ENCODE measurements at places on chromosomes 12 and 14. TPM values are rescaled to one million over a fixed set of nuclear protein-coding genes. Genes with fewer than 3 reads are reported as not detected.
A peak's percentile ranks its signal among the peaks of the same experiment; 100 is the strongest.

GRCh38 chr14:95659293-95659989 lies 26.8 kb upstream of the TCL1B start:
- no peak for DNase-seq

DNA sequence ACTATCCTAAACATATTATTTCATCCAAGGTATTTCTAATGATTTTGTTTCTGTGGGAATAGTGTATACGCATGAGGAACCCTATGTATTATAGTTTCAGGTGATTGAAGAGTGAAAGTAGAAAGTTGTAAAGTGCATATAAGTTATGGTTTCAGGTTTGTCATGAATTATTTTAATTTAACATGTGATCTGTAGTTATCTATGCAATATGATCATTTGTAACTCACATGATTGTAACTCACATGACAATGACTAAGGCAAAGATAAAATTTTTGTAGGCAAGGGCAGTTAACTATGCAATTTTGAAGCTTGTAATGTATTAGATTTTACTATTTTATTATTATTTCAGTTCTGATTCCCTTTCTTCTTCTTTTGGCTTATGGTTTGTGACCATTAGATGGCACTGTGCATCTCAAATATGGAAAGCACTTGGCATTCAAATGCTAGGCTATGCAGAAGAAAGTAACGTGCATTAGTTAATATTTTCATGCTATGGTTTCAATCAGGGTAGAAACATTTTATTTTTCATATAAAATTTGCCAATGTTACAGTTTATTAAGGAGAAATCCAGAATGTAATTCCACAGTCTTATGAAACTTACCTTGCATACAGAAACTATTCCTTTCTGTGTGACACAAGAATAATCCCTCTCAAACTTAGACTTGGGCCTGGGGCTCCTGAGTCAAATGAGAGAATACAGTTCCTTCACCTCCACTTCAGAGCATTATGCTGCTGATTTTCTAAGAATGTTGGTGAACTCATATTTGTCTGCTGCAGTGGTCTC lies 15.8 kb upstream of the TMEM30B start:
- no peak for DNase-seq

- DNase-seq = peak; percentile 73
Measured at GRCh38 chr12:7219599-7220243, 30.2 kb downstream of the PEX5 start.

DNA sequence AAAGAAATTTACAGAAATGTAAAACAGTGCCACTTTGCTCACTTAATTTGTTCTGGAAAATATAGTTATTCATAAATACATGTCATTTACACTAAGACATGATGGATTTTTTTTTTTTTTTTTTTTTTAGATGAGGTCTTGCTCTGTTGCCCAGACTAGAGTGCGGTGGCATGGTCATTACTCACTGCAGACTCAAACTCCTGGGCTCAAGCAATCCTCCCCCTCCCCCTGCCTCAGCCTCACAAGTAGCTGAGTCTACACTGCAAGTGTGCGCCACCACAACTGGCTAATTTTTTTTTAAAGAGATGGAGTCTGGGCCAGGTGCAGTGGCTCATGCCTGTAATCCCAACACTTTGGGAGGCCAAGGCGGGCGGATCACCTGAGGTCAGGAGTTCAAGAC lies 101.2 kb downstream of the PPP2R5C start:
- no peak for DNase-seq

GRCh38 chr12:62256408-62257096 lies 3.7 kb upstream of the USP15 start:
- no peak for DNase-seq

MYBPC1 gene
- not detected for total RNA-seq

PLBD1 gene
- 21.2 TPM for total RNA-seq
